ENCODE measurements at places on chromosomes 11 and 22. TPM values are rescaled to one million over a fixed set of nuclear protein-coding genes. Genes with fewer than 3 reads are reported as not detected.

GRCh38 chr22:46350121-46350520 is 14.6 kb downstream of the TRMU start:
- no peak for DNase-seq

DNA sequence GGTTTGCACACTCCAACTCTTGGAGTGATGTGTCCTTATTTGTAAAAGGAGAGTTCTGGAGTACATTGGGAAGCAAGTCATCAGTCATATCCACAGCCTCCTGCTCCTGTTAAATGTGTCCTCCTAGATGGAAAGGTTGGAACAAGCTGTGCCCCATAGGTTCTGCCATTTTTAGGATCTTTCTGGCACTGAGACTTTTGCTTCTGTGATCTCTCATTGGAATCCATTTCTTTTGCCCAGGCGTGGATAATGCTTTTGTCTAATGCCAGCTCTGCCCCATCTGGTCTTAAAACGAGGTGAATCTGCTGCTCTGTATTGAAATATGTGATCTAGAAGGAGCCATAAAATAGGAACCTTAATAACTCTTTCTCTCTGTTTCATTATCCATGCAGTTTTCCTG is 66.4 kb downstream of the ZBTB16 start:
- no peak for DNase-seq

DNA sequence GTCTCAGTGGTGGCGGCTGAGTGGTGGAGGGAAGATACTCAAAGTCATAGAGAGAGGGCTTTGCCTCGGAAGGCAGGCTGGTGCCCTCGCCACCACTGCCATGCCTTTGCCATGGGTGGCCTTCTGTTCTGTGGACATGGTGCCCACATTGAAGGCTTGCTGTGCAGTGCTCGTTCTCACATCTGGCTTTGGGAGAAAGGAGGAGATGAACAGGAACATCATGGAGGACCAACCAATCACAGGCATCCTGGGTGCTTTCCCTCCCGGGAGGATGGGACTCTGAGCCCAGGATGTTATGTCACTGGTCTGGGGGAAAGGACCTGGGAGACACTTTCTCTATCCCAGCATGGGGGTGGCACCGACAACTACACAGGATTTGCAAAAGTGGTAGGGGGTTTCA is 82.3 kb upstream of the NARS2 start:
- DNase-seq, result no peak

GRCh38 chr11:102791271-102792036 is 6.5 kb downstream of the MMP1 start:
- DNase-seq, result no peak

DNA sequence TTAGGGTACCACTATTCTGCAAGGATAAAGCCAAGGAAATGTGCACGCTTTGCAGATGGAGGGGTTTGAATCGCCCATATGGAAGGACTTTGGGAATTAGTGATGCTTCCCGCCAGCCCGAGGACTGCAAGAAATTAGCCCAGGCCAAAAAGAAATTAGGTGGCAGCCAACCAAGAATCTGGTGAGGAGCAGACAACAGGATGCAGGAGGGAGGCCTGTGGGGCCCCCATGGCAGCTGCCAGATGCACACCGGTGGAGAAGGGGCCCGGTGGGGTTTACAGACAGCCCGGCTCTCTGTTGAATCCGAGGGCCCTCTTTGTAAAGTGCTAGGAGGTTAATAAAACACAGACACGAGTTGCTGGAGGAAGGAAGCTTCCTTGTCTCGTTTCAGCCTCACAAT is 73.5 kb downstream of the TIMP3 start:
- DNase-seq, result no peak

DNA sequence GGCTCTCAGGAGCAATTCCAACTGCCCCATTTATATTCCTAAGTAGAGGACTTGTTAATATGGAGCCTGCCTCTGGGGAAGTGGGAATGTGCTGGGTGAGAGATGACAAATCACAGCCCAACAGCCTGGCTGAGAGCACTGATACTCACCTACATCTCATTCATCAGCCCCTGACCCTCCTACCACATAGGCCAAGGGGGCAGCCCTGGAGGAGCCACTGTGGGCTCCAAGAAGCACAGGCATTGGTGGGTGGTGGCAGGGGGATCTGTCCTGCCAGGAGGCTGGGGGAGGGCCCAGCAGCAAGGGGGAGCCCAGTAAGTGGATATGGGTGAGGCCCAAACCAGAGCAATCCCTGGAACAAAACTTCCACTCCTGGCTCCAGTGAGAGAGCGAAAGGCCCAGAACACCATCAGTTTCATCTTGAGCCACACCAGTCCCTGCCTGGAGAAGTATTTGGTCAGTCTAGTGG is 79.7 kb downstream of the BUD13 start:
- no peak for DNase-seq

Gene TSGA10IP
- total RNA-seq, result not detected

Gene FUT4
- 7.2 TPM for total RNA-seq
